ENCODE measurements at places on chromosomes 7 and 10. TPM values are rescaled to one million over a fixed set of nuclear protein-coding genes. Genes with fewer than 3 reads are reported as not detected.

The TMEM184A gene
- total RNA-seq = 1.8 TPM

The GALNT17 gene
- 7.8 TPM for total RNA-seq

GRCh38 chr10:21060626-21061025, 163.5 kb upstream of the NEBL start:
- DNase-seq = no peak

- DNase-seq = peak; percentile 16
These were observed 75.2 kb upstream of the NPVF start for GRCh38 chr7:25303281-25304181.

GRCh38 chr7:155983176-155983815, 171.0 kb upstream of the SHH start:
- DNase-seq = no peak

- DNase-seq = no peak
These were observed 255.3 kb downstream of the CELF2 start for GRCh38 chr10:11272915-11273389.

DNA sequence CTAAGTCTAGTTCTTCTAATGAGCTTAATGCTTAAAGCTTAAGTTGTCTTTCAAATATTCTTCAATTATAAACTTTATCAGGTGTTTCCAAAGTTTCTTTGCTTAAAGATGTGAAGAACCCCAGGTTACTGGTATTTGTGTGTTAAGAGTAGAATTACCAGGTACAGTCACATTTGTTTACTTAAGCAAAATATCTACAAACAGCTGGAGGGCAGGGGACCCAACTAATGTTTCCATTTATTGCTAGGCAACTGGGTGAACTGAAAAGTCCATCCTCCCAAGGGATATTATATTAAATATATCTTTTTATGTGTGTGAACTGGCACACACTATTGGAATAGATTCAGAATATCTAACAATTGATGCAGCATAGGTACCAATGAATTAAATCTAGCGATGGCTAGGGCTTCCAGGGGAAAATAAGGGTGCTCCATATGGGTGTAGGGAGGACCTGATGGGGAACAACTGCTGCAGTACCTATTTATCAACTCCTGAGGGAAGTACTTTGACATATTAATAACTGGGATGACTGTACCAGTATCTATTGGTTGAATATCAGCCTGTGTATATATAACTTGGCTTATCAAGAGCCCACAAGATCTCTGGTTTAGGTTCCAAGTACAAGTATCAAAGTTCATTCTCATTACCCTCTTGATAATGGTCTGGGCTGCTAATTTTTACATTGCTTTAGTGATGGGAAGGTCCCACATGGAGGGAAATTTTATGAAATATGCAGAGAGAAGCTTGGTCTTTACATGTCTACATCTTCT, 10.3 kb upstream of the AGR3 start:
- no peak for DNase-seq

DNA sequence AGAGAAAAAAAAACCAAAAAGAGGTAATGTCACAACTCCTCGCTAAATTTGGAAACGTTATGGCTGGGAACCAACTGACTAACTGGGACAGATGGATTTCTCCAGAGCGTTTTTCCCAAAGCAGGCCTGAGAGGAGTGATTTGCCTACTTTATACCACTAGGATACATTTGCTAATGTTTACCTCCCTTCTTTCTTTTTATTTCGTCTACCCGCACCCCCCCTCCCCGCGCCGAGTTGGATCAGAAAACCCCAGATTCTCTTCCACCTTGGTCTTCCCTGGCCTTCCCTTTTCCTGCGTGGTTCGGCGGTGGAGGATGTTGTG, 7.2 kb downstream of the CPA2 start:
- peak; percentile 63 for DNase-seq

The DNAJC30 gene
- 11.0 TPM for total RNA-seq

GRCh38 chr10:102815790-102816549, 21.2 kb downstream of the CYP17A1 start:
- peak; percentile 93 for DNase-seq

DNA sequence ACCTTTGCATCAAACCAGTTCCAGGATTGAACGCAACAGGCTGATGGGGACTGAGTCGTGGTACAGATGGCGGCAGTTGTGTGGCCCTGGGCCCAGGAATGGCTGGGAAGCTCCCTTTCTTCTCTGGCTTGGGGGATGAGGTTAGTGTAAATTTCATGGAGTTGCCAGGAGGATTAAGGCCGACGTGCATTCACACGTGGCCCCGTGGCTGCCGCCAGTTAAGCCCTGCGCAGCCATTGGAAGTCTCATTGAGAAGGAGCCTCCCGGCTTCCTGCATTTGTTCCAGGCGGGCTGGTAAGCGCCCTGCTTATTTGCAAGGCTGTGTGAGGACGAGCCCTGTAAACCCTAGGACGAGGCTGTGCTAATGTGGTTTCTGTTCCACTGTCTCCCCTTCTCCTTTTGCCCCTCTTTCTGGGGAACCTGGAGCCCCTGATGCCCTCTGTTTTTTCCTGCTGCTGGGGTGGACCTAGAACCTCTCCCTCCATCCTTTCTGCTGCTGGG, 174.7 kb upstream of the TNRC18 start:
- DNase-seq = peak; percentile 18

DNA sequence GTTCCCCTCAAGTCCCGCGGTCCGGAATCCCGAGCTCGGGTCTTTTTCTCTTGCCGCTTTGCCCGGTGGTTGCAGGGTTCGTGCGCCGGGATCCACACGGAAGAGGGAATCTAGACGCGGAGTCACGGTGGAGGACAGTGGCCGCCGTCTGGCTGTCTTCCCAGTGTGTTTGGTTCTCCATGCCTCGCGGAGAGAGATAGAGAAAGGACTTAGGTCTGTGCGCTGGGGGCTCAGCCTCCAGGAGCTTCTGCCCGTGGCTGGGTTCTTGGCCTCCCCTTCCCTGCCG, 1.6 kb downstream of the FFAR4 start:
- DNase-seq = no peak

GRCh38 chr10:95266674-95267095, 24.1 kb downstream of the PDLIM1 start:
- DNase-seq = peak; percentile 96

DNA sequence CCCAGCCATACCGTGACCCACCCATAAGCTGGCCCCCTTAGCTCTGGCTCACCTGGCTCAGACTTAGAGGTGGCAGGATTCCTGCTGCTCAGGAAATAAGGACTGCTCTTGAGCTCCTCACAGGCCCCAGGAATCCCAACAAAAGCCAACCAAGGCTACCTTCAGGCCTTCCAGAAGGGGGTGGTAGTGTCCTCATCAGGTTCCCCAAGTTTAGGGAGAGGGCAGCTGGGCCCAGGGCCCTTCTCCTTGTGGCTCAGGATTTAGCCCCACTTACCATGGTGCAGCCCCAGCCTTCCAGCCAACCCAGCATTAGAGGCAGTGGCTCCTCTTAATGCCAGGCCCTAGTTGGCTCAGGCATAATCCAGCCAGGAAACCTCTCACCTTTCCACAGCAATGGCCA, 23.5 kb downstream of the NPFFR1 start:
- no peak for DNase-seq

- DNase-seq = no peak
These were observed 6.5 kb downstream of the UROS start for GRCh38 chr10:125816548-125816947.

The SH2D4B gene
- not detected for total RNA-seq

DNA sequence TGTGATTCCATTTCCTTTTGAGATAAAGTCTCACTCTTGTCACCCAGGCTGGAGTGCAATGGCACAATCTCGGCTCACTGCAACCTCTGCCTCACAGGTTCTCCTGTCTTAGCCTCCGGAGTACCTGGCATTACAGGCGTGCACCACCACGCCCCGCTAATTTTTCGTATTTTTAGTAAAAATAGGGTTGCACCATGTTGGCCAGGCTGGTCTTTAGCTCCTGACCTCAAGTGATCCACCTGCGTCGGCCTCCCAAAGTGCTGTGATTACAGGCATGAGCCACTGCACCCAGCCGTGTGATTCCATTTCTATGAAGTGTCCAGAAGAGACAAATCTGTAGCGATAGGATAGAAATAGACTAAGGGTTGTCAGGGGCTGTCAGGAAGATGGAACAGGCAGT, 60.4 kb downstream of the CLIP2 start:
- no peak for DNase-seq

The PNLIPRP1 gene
- total RNA-seq = not detected

- no peak for DNase-seq
These were observed 64.4 kb upstream of the SFMBT2 start for GRCh38 chr10:7475046-7475911.

DNA sequence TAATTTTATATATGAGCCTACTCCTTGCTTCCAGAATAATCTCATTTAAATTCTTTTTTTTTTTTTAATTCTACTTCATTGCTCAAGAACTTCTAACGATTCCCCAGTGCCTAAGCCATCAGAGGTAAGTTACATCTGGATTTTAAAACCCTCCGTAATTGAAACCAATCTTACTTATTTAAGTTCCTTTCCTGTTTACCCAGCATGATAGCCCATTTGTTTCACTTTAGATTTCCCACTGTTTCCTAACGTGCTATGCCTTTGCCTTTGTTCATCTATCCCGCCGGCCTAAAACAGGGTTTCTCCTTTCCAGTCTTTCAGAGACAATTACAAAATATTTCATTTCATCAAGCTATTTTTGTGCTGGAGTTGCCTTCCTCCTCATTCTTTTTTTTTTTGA, 75.8 kb upstream of the ETV1 start:
- DNase-seq = no peak

The C7orf57 gene
- total RNA-seq = not detected

DNA sequence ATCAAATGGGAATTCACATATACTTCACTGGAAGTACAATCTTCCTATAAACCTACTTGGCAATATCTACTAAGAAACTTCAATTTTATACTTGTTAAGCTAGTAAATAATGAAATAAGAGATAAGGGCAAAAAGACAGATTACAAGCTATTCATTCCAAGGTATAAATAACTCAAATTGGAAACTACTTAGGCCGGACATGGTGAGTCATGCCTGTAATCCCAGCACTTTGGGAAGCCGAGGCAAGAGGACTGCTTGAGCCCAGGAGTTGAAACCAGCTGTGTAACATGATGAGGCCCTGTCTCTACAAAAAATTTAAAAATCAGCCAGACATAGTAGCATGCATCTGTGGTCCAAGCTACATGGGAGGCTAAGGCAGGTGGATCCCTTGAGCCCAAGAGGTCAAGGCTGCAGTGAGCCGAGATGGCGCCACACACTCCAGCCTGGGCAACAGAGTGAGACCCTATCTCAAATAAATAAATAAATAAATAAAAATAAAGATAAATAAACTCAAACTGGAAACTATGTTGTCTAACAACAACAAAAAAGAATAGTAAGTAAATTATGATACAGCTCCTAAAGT, 37.6 kb downstream of the ARHGAP21 start:
- DNase-seq = peak; percentile 79

- no peak for DNase-seq
These were observed 60.5 kb downstream of the SUFU start for GRCh38 chr10:102564209-102564834.

DNA sequence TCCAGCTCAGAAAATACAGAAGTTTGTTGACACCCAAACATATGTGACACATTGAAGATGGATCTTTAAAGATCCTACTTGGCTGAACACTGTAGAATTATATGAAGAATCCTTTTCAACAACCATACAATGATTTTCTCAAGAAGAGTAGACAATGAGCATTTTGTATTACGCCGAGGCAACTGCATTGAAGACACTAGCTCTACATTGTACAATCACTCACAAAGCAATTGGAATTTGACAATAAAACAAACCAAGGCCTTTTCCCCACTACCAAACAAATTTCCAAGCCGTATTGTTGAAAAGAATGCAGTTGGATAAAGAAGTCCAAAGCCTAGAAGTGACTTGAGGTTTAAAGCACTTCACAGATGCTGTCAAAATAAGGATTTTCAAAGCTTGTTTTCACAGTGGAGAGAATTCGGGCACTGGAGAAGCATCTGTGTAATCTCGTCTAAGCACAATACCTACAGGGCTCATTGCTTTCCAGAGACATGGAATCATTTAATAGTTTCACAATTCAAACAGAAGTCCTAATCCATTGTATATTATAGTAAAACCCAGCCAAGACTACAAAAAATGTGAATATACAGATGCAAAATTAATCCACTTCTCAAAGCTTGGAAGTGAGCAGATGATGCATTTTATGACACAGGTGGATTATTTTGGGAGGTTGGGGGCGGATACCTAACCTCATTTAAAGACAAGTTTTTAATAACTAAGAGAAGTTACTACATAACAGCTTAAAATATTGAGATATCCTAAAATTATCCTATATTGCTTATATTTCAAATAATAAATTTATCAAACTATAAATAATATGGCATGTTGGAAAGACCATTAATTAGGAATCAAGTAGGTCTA, 78.6 kb downstream of the SORCS1 start:
- no peak for DNase-seq

- DNase-seq = no peak
These were observed 55.4 kb downstream of the MKI67 start for GRCh38 chr10:128070721-128071416.

The CTNNA3 gene
- total RNA-seq = 0.75 TPM

The ZNF438 gene
- total RNA-seq = 2.2 TPM

DNA sequence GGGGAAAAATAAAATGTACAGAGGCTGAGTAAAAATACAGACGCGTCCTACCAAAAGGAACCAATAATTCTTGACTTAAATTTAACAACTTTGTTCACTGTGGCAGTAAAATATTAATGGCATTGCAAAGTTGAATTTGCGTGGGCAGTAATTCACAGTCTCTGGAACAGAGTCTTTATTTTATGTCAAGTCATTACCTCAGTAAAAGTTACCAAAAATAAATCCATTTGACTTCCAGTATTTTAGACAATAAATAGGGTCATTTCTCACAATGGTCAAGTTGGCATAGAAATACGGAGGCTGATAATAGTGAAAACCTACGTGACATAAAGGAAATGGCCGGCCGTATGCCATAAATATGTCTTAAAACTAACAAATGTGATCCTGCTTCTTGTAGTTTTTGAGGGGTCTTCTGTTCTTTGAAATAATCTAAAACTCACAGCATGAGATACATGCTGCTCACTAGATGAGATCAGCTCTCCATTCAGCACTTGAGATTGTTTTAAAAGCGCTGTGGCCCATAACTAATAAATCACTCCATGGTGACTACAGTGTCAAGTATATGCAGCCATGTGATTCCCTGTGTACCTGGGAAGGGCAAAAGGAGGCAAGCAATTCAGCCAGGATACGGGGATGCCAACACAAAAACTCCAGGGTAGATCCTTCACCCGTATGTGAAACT, 75.3 kb downstream of the DOCK4 start:
- DNase-seq = no peak

DNA sequence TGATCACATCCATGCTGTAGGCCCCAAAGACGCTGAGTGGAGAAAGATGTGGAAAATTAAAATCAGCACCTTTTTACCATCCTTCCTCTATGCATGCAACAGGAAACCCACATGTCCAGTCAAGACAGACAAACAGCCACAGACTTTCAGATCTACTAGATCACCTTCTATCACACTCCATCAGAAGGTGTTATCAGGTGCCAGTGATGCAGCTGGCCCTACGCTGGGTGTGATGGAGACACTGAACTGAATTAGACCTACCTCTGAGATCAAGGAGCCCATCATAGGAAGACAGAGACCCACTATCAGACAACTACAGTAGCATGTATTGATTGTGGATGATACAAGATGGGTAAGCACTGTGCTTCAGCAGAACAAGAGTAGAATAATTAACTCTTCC, 15.5 kb downstream of the CYP3A4 start:
- DNase-seq = no peak
